ENCODE measurements at places on chromosomes 1 and 21. TPM values are rescaled to one million over a fixed set of nuclear protein-coding genes. Genes with fewer than 3 reads are reported as not detected.

GRCh38 chr1:151309811-151310323 lies 17.3 kb downstream of the PI4KB start:
- DNase-seq: peak; percentile 38

- DNase-seq: no peak
Observed at GRCh38 chr1:196488579-196488978, 119.7 kb downstream of the KCNT2 start.

Gene PRDX1
- total RNA-seq: 272 TPM

GRCh38 chr1:40879482-40880175 lies 17.5 kb upstream of the CITED4 start:
- no peak for DNase-seq

GRCh38 chr1:53180226-53180625 lies 16.4 kb upstream of the CPT2 start:
- peak; percentile 86 for DNase-seq

Gene SLC5A9
- total RNA-seq: not detected

GRCh38 chr1:201724039-201724765 lies 104.8 kb upstream of the IPO9 start:
- DNase-seq: no peak

GRCh38 chr1:156706657-156707416 lies 1.5 kb upstream of the CRABP2 start:
- peak; percentile 85 for DNase-seq

DNA sequence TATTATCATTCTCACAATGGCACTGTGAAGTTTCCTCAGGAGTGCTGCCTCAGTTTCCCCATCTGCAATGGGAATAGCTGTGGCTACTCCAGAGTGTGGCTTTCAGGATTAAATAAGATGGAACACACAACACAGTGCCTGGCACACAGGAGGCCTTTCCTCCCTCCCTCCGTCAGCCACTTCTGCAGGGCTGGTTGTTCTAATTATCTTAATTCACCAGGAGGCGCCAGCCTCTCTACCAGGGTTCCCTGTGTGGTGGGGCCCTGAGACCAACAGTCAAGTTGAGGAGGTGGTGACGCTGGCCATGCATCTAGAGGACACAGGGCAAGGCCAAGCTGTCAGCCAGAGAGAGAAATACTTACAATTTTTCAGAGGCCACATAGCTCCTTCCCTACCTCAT lies 6.3 kb upstream of the FOXO6 start:
- no peak for DNase-seq

Gene SIPA1L2
- 16.4 TPM for total RNA-seq

GRCh38 chr1:197761654-197762053 lies 13.6 kb downstream of the DENND1B start:
- DNase-seq: no peak

Data from fibroblast of the aortic adventitia (primary cell).